ENCODE measurements at places on chromosomes 2 and 18.

DNA sequence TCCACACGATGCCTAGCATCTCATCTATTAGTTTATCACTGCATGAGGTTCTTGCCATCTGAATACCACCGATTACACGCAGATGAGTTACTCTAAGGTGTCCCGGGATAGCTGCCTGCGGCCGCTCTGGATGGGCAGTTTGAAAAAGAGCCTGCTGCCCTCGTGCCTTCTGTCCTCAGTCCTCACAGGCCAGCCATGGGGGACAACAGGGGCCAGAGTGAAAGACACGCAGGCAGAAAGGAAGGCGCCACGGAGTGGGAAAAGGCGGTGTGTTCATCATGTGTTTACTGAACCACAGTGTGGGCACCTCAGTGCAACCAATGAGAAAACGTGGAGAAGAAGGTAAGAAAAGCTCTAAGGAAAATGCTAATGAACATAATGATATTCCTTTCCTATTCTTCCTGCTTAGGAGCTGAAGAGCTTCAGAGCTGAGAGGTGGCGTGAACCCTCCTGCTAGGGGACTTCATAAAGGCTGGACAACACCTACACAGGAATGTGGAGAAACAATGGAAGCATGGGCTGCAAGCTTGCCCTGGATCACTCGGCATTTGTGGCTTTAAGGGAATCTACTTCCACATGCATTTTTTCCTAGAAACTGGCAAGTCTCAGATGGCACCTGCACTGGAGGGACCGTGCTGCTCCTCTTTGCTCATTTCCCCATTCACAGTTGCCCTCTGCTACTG, 50.9 kb downstream of the CABYR start:
- DNase-seq: no peak

- no peak for DNase-seq
These were observed 105.1 kb upstream of the ITGB6 start for GRCh38 chr2:160305081-160305750.

DNA sequence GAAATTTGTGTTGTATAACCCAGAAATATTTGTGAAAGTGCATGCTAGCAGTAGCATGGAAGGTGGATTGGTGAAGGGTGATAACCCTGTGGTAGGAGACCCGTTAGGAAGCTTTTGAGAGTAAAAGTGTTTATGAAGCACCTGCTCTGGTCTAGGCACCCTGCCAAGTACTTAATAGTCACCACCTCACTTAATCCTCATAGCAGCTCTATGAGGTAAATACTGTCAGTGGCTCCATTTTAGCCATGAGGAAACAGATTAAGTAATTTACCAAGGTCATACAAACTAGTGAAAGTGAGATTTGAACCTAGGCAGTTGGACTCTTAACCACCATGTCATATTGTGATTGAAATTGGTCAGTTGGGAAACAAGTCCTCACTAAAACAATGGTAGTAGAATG, 66.8 kb downstream of the TET3 start:
- DNase-seq: peak; percentile 48

- DNase-seq: no peak
These were observed 109.7 kb downstream of the ERBB4 start for GRCh38 chr2:212428681-212429478.

- no peak for DNase-seq
These were observed 116.4 kb downstream of the COL6A3 start for GRCh38 chr2:237297421-237298150.

GRCh38 chr2:43013821-43014345, 212.5 kb downstream of the ZFP36L2 start:
- DNase-seq: no peak

- DNase-seq: no peak
These were observed 84.0 kb downstream of the PTGR3 start for GRCh38 chr18:75124991-75125381.

DNA sequence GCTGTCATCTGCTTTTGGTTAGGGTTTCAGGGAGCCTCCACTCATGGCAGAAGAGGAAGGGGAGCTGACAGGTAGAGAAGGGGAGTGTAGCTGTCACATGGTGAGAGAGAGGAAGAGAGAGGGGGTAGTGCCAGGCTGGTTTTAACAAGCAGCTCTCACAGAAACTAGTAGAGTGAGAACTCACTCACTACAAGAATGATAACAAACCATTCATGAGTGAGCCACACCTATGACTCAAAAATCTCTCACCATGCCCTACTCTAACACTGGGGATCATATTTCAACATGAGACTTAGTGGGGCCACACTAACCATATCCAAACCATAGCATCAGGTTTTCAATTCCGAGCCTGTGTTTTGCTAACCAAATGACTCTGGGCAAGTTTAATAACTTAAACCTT, 274.9 kb upstream of the VWC2L start:
- DNase-seq: no peak

- DNase-seq: peak; percentile 78
These were observed 5.6 kb downstream of the WNT10A start for GRCh38 chr2:218885981-218886947.

GRCh38 chr2:201833781-201834180, 27.4 kb downstream of the CDK15 start:
- peak; percentile 14 for DNase-seq

DNA sequence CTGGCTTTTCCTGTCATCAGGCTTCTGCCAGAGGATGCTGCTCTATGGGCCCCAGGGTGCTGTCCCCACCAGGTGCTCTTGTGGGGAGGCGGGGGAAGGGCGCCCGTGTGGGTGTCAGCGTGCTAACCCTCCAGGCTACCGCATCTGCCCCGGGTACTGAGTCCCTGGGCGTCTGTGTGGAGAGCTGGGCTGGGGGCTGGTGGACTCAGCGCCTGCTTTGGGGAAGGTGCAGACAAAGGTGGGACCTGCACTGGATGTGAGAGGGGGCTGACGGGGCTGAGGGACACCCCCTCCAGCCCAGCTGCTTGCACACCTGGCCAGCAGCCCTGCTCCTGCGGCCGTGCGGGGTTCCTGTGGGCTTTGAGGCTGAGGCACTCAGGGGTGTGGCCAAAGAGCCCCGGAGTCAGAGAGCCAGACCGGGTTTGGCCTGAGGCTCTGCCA, 120.7 kb upstream of the PXDN start:
- no peak for DNase-seq

GRCh38 chr2:153059338-153060052, 341.1 kb downstream of the ARL6IP6 start:
- DNase-seq: no peak

DNA sequence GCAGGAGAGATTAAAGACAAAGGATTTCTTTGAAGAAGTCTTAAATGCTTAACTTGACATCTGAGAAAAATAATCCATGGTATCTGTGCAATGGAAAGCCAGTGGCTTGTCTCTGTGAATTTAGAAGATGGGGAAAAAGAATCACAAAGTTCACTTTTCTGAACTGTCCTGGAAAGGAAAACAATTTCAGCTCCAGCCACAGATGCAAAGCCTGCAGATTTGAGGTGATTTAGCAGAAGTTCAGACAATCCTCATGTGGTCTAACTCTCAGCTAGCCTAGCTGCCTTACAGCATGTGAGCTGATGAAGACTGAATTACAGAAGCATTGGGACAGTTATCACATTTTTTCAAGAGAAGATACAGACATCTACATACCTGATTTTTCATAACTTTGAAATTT, 126.7 kb upstream of the ITGB6 start:
- no peak for DNase-seq

DNA sequence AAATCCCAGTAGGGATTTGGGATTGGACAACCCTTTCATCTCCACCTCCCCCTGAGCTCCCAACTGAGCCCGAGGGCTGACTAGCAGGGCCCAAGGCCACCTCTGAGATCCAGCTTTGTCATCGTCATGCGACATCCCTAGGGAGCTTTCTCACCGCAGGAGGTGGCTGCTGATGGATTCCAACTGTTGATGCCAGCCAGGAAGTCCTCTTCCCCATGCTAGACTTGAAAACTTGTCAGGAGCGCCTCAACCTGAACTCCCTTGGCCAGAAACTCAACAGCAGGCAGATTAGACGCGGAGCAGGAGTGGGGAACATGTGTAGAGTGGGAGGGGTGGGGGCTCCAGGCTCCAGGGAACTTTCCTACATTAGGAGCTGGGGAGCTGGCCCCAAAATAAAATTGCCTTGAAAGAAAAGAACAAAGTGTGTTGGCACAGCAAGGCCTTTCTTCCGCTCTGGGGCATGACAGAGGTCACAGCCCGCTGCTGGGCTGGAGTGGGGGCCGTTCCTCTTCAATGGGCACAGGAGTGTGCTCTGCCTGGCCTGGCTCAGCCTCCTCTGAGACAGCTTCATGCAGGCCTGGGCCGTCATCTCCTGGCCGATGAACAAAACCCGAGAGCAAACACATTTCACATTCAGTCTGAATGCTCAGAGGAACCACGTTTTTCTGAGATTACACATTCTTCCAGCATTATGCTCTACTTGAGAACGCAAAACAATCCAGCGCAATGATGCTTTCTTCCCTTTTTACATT, 34.5 kb downstream of the EMILIN2 start:
- DNase-seq: peak; percentile 34

GRCh38 chr2:10504370-10504993, 56.4 kb upstream of the ODC1 start:
- DNase-seq: no peak

DNA sequence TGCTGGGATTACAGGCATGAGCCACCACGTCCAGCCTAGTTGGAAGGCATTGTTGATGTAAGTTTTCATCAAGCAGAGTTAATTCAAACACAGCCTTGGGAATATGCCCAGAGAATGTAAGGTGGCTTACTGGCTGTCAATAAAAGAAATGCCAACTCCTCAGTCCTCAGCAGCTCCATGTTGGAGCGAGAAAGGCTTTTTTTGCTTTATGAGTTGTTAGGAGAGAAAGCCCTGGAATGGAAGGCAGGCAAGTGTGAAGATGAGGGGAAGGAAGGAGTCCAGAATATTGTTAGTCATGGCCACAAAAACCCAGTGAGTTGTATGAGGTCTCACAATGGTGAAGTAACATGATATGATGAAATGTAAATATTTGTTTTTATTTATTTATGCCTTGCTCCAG, 57.1 kb downstream of the MAP4K4 start:
- DNase-seq: no peak

- peak; percentile 96 for DNase-seq
These were observed 273.0 kb upstream of the ID2 start for GRCh38 chr2:8408560-8409460.

GRCh38 chr2:121197369-121198091, 87.5 kb downstream of the TFCP2L1 start:
- DNase-seq: no peak

- no peak for DNase-seq
These were observed 116.9 kb downstream of the RIF1 start for GRCh38 chr2:151526572-151527090.

DNA sequence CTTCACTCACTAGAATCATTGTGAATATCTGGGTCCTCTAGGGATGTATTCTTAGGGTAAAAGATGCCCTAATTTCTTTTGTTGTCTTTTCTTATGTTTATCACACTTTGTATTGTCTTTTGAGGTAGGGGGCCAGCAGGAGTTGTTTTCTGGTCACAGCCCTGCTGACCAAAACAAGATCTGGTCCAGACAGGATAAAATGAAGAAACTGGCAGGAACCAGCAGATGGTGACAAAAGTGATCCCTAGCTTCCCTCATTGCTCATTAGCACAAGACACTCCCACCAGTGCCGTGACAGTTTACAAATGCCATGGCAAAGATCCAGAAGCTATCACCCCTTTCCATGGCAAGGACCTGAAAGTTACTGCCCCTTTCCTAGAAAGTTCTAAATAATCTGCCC, 81.7 kb upstream of the CCDC85A start:
- DNase-seq: no peak

DNA sequence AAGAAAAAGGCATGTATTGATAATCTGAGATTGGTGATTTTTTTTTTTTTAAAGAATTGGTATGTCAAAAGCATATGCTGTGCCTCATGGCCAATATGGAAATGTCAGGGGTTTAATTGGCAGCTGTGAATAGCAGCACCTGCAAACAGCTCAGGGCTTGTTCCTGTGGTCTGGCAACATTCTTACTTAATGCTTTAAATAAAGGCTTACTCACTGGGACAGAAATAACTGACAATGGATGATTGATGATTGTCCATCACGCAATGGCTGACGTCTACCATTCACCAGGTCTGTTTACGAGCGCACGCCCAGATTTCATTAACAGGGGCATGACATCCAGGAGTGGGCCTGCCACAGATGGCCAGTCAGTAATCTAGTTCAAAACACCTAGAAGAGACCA, 66.7 kb downstream of the ETAA1 start:
- no peak for DNase-seq

DNA sequence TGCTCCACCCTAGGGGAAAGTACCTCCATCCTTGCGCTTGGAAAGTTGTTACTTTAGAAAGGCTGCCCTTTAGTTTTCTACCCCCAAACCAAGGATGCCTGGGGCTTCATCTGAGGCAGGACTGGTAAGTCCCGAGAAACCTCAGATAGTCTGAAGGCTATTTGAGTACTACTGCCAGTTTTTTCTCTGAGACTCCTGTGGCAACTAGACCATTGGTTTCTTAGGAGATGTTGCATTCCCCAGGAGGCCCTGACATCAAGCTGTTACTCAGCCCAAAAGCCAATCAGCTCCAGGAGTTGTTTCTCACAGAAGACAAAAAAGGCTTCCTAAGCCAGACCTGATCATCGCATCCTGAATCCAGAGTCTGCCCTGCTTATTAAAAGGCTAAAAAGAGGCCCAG, 67.2 kb downstream of the COLEC12 start:
- no peak for DNase-seq

DNA sequence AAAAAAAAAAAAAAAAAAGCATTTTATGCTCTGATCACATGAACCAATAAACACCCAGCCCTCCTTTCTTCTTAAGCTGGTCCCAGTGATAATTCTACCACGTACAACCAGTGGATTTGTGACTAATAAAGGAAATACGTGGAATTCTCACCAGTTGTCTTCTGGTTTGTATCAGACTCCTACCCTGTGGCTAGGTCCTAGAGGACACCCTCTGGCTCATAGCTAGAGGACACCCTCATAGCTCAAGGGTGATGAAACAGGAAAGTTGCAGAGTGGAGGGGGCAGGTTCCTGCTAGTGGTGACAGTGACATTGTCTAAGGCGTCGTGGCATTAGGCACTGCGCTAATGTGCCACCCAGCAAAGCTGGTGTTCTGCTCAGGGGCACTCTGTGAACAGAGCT, 167.8 kb downstream of the BCL11A start:
- no peak for DNase-seq

DNA sequence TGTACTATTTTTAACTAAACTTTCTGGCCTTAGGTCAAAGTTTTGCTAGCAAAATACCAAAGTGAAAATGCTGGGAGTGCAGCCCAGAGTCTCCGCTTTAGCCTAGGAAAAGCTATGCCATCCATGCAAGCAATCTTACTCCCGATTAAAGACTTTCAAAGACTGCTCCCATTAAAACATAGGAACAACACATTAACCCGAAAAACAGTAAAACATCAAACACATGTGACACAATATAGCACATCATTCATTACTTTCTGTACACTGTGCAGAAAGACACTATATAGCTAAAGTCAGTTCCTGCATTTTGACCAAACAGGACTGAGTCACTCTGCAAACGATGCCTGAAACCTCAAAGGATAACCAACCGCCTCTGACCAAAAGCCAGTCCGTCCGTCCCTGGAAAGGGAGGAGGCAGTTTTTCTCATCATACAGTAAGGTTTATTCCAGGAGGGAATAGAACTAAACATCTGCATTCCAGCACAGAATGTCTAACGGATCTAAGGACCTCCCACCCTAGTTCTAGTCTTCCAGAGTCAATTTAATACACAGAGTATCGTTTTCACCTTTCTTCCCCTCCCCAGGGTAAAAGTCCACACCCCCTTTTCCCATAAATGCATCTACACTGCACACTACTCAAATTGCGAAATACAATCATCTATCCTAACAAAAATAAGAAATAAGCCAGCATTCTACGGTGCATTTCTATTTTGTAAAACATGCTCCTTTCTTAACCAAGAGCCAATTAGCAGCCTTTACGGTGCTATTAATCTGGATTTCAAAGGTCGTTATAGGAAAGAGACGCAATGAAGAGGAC, 1.7 kb downstream of the ROCK2 start:
- DNase-seq: peak; percentile 17

Measured in GM12865 (cell line).